ENCODE measurements at places on chromosomes 12 and 14. TPM values are rescaled to one million over a fixed set of nuclear protein-coding genes. Genes with fewer than 3 reads are reported as not detected.

The TOMM20L gene
- not detected for total RNA-seq

The GPR65 gene
- 2.4 TPM for total RNA-seq

The TROAP gene
- 6.3 TPM for total RNA-seq

The PLBD1 gene
- 10.1 TPM for total RNA-seq

The KRT82 gene
- 1.7 TPM for total RNA-seq

The ESPL1 gene
- 8.4 TPM for total RNA-seq

The TM7SF3 gene
- 45.3 TPM for total RNA-seq

The RPGRIP1 gene
- total RNA-seq: not detected

The LALBA gene
- total RNA-seq: not detected

The GPRC5A gene
- total RNA-seq: 42.1 TPM

GRCh38 chr14:87944987-87945604 lies 47.9 kb downstream of the GALC start:
- peak; percentile 51 for DNase-seq

DNA sequence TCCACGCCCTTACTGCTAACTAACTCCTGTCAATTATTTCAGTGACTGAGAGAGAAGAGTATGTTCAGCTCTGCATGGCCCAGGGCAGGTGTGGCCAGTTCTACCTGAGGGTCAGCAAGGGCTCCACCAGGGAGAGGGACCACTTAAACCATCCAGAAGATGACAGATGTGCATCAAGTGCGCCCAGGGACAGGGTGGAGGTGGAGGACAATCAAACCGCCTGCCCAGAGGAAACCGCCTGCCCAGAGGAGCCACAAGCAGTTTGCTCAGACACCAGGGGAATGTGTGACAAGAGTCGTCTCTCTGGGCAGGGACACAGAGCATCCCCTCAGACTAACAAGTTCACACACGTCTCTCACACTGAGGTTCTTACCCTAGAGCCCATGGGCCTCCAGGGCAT lies 14.5 kb downstream of the DPF3 start:
- no peak for DNase-seq

DNA sequence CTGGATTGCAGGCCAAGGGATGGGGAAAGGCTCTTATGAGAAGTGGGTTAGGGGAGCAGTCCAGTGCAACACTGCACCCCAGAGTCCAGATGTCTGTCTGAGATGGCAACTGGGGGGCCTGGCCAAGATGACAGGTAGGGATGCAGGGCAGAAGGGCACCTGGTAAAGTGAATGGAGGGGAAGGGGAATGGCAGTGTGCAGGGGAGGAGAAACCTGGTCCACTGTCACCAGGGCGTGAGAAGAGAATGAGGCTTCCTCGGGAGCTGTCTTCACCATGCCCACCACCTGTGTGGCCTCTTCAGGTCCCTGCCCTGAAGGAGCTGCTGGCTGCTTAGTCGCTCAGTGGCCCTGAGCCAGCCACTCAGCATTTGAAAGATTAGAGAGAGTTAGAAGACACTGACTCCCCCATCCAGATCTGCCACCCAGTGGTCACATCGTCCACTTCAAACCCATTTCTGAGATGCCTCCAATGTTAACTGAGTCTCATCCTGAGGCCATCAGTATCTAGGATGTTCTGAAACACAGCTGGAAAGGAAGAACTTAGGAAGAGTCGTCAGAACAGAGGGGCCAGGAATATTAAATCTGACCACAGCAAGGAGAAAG lies 57.3 kb downstream of the PLEKHG3 start:
- DNase-seq: no peak

- no peak for DNase-seq
Measured at GRCh38 chr14:32510815-32511214, 181.7 kb downstream of the AKAP6 start.

DNA sequence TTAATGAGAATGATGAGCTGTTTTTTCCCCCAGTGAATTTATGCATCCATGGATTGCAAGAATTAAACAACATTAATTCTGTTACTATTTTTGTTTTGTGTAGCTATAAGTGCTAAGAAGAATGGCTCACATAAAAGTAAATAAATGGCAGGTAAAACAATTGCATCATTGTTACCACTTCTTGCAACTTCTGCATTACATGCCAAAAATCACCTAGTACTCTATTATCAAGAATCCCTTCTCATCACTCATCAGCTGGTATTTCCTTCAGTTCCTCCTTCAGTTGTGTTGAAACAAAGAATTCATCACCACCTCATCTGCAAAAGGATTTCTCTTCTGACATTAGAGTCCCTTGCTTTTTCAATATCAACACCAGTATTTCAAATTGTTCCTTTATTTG lies 773 bp downstream of the A2M start:
- DNase-seq: no peak

DNA sequence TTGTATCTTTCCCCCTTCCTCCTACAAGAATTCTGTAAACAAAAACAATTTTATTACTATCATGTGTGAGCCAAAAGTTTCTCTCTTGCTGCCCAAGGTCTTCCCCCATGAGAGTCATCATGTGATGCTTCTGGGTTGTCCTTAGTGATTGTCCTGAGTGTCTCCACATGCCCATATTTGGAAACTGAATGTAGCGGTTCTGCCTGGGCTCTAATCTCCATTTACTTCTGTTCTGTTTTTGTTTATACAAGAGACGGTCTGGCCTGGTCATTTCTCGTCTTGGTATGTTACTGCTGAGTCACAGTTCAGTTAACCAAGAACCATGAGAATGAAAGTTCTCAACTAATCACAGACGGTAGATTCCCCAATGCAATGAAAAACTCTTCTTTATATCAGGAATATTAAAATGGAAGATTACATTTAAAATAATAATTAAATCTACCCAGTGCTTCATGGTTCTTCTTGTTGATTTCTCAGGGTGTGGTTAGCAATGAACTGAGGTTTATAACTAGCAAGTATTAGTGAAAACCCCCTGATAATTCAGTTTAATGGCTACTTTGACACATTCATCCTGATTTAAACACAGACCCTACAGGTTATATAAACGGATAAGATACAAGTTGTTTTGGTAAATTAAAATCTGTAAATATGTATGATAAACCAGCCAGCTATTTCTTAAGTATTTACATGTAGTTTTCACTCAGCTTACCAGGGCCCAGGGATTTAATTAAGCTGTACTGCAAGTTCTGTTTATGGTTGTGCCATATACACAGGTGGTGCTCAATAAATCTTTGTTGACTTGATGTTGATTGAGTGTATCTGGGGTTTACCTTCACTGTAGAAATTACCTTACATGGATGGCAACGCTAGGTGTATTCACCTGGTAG lies 81.1 kb downstream of the PELI2 start:
- peak; percentile 50 for DNase-seq

- DNase-seq: no peak
Measured at GRCh38 chr12:51793201-51793600, 55.3 kb downstream of the FIGNL2 start.

DNA sequence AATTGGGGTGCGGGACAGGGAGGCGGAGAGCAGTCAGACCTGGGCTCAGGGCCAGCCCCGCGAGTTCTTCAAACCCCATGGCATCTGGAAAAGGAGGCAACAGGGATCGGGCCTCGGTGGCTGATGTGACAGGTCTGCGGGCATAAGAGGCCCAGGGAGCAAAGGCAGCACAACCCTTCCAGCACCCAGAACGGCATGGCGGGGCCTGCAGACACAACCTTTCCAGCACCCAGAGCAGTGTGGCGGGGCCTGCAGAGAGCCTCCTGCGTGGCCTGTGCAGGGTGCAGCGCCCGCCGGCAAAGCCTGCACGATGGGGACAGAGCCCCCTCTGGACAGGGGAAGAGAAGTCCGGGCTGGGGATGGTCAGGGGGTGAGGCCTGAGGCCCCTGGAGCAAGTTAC lies 26.2 kb upstream of the TRAF3 start:
- no peak for DNase-seq

DNA sequence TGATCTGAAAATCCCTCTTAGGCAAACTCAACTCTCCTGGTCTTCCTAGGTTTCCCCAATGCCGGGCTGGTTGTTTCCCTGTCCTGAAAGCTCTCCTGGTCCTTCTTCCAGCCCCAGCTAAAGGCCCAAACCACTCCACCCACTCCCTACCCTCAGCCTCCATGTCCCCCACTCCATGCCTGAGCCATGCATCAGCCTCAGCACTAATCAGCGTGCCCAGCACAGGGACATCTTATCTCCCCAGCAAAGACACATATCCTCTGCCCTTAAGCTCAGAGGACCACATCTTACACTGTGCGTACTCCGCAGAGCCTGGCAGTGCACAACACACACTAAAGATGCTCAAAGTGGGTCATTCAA lies 25.9 kb downstream of the ACTN1 start:
- no peak for DNase-seq

DNA sequence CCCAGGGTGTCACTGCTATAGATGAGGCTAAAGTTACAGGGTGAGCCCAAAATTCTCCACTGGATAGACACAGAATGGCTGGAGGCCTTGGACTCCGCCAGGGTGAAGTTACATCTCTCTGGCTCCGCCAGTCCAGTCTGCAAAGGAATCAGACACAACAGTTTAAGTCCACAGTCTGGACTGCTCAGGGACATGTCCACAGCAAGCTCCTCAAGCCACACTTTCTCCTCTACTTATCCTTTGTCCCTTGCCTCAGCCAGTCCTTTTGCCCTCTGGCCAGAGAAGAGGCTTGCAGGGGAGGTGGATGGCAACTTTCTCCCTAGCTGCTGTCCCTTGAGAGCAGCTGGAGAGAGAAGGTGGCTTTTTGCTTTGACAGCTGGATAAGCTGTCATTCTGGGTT lies 28.0 kb downstream of the PTPRB start:
- no peak for DNase-seq

DNA sequence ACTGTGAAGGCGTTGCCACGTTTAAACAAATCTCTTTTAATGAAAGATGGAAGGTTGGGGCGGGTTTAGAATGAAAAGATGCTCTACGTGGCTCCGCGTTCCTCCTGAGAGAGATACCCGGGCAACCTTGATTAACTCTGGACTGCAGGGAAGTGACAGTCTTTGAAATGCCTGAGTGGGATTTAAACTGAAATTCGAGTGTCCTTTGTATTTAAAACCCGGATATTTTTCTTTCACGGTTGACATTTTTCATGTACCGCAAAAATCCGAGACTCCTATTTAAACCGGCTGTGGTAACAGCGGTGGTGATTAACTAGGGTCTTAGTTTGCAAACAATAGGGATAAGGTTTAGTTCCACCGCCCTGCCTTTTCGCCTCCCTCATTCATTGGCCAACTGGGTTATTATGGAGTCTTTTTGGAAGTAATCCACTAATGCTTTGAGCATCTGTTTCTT lies 707 bp downstream of the G2E3 start:
- peak; percentile 26 for DNase-seq

DNA sequence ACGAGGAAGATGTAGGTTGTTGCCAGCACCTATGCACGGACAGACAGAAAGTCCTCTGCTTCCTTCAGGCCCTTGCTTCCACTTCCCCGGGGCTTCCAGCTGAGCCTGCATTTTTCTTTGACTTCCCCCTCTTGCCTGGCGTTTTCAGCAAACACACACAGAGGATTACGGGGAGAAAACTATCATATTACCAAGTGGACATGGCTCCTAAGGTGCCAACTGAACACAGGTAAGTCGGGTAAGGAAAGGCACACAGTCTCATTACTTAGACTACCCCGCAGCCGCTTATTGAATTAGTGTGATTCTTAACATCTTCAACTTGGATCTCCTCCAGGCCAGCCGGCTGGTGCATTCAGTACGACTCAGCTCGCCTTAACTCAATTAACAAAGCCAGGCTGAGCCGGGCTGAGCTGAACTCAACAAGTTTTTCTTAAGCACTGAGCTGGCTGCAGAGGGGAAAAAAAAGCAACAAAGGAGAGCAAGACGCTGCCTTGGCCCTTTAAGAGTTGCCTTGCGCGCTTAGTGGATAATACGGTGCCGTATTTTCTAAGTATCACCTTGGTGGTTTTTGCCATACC lies 19.2 kb upstream of the MAP1LC3B2 start:
- DNase-seq: peak; percentile 63

DNA sequence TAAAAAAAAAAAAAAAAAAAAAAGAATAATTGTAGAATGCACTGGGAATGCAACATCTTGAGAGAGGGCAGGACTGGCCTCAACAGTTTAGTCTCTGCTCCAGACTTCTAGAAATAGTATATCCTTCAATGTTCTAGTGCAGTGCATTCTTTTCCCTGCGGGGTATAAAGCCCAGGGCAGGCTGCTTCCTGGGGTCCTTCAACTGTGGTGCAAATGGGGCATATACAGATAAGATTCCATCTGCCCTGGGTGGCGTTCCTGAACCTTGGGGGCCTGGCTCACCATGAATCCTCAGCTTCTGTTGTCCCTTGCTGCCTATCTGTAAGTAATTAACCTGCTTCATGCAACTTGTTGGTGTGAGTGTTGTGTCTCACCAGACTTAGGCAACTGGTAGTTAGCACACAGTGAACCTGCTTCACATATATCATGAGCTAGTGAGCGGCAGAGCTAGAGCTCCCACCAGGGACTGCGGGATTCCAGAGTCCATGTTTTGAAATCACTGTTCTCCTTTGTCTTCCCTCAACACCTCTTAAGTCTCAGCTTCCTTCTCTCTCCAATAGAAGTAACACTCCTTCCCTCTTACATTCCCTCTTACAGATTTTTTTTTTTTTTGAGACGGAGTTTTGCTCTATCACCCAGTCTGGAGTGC lies 177.6 kb downstream of the SUDS3 start:
- no peak for DNase-seq

- peak; percentile 96 for DNase-seq
Measured at GRCh38 chr12:119176267-119177055, 2.3 kb upstream of the HSPB8 start.

DNA sequence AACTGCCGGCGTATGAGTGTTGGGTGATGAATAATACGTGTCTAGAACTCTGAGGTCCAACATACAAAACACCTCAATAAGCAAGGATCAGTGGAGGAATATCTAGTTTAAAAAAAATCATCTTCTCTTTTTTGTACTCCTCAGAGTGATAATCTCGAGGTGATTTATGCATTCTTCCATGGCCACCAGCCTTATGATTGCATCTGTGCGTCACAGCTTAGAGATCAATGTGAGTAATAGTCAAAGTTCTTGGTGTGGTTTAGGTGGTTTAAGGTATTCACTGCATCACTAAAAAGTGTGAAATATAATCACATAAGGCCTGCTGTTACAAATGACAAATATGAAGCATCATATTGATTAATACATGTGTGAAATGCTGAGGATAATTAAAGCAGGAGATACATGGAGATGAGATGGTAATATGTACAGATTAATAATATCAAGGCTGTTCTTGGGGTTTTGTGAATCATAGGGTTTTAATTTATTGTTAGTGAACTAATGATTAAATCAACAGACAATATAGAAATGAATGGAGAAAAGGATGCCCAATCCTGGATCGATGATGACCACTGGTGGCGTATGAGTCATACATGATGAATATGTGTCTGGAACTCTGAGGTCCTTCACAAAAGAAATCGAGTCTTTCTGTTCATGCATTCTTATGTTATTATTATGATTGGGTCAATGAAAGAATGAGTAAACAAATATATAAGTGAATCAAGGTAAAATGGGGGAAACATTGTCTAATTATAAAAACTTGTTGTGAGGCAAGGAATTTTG lies 68.8 kb upstream of the RTL1 start:
- DNase-seq: no peak

GRCh38 chr14:102544046-102544746 lies 34.6 kb upstream of the ANKRD9 start:
- peak; percentile 64 for DNase-seq
